ENCODE measurements at places on chromosomes 16 and 17.

DNA sequence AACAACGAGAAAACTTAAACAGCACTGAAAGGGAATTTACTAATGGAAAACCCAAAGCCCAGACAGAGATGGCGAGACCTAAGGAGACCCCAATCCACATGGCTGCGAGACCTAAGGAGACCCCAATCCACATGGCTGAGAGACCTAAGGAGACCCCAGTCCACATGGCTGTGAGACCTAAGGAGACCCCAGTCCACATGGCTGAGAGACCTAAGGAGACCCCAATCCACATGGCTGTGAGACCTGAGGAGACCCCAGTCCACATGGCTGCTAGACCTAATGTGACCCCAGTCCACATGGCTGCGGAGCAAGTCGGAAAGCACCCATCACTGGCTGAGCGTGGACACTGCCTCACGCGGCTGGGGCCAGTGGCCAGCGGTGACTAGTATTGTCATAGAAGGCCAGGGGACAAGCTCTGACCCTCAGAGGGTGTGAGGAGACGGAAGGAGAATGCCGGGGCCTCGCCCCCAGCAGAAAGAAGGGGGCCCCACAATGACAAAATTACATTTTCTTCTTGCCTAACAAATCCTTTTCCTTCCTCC lies 241.8 kb downstream of the C16orf95 start:
- DNase-seq, result peak; percentile 29

GRCh38 chr16:85784813-85785212 lies 14.5 kb downstream of the EMC8 start:
- no peak for DNase-seq

GRCh38 chr16:19896951-19897350 lies 12.3 kb upstream of the GPRC5B start:
- no peak for DNase-seq

GRCh38 chr16:27503662-27504061 lies 46.1 kb downstream of the GTF3C1 start:
- no peak for DNase-seq

DNA sequence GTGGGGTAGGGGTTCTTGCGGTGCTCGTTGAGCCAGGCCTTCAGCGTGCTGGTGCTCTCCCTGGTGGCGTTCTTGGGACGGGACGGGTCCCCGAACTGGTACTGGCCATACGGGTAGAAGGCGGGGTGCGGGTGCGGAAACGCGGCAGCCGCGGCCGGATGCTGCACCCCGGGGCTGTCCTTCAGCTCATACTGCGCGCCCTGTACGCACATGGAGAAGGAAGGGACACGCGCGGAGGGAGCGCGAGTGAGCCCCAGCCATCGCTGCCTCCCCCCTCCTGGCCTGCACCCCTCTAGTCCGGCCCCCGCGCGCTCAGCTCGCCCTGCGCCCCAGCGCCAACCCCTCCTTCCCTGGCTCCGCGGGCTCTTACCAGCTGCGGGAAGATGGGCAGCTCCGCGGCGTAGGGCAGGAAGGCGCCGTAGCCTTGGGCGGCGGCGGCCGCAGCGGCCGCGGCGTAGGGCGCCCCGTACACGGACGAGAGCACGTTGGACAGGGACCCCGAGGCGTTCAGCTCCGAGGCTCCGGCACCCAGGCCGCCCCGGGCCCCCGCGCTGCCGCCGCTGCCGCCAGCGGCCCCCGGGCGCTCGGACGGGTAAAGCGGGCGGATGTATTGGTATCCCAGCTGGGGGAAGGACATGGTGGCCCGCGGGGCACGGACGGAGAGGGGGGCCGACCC lies 1.0 kb downstream of the IRX3 start:
- peak; percentile 65 for DNase-seq

- DNase-seq, result no peak
Measured at GRCh38 chr16:59039066-59039720, 305.1 kb upstream of the GOT2 start.

- DNase-seq, result no peak
Measured at GRCh38 chr17:56985371-56986162, 7.6 kb downstream of the SCPEP1 start.

DNA sequence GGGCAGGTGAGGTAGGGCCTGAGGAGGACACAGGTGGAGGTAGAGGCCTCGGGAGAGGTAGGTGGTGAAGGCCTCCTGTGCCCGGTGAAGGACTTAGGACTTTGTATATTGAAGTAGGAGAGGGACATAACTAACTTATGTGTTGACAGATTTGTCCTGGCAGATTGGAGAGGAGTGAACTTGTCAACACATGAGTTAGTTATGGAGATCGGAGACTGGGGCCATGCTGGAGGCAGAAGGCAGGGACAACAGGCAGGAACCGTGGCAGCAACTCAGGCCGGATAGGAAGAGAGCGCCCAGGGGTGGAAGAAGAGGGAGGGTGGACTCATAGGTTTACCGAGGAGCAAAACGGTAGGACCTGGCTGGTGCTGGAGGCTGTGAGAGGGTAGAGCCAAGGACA lies 18.4 kb downstream of the GLP2R start:
- no peak for DNase-seq

DNA sequence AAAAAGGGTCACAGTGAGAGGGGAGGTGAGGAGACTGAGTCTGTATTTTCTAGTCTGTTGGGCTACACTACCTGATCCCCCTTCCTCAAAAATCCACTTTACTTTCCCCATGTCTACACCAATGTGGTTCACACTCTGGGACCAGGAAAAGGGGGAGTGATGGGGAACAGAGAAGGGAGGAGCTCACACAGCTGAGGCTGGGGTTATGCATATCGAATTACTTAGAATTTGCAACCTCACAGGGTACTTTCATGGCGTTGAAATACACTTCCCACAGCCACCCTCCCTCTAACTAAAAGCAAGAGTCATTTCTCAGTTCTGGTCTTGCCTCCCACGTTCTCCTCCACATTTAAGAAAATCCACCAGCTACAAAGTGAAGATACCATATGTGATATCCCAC lies 14.1 kb downstream of the MAPT start:
- DNase-seq, result no peak

DNA sequence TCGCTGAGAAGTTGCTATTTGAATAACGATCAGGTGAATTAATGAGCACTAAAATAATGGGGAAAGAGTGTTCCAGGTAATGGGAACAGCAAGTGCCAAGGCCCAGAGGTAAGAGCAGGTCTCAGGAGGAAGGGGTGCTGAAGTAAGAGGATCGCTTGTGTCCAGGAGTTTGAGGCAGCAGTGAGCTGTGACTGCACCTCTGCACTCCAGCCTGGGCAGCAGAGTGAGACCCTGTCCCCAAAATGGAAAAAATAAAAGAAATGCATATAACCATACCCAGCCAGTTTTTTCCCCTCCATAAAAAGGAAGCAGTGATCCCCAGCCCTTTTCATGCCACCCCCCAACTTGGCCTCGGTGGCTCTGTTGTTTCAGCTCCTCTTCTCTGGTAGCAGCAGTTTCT lies 16.8 kb upstream of the HAS3 start:
- no peak for DNase-seq
